ENCODE measurements at places on chromosomes 5 and 9.
A peak's percentile ranks its signal among the peaks of the same experiment; 100 is the strongest.

DNA sequence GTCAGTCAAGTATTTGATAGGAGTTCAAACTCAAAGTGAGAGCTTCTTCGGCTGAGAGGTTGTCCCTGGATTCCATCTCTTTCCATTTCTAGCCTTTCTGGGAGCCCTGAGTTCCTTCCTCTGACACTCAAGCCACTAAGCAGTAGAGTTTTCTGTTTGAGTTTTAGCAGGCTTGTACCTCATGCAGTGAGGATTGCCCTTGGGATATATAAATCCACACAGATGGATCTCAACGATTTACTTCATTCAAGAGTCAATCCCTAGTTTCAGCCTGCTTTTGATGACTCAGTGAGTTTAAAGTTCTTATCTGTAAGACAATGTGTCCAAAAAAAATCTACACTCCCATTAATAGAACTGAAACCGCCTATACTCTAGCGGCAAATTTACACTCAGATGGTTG lies 2240.9 kb upstream of the WWC1 start:
- no peaks in the 10 kb centered on the region for H3K36me3 ChIP-seq
- no peak overlapping the region for H3K4me3 ChIP-seq
- no peaks in the 10 kb centered on the region for H3K27me3 ChIP-seq
- no peak for DNase-seq

DNA sequence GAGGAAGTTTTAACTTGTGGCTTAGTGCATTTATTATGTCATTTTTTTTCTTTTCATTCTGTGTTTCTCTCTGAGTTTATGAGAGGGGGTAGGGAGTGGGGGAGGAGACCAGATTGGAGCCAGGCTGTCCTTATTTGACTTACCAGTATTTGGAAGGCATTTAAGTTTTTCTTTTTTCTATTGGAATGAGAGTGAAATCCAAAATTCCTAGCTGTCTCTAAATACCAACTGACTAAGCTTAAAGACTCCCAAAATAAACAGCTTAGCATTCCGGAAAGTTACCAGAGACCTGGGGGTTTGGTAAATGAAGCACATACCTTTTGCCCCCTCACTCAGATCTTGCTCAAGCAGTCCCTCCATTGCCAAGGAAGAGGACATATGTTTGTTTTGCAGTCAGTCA lies 581.9 kb upstream of the BRINP1 start:
- H3K27me3 ChIP-seq = no peaks in the 10 kb centered on the region
- H3K27ac ChIP-seq = no peak overlapping the region
- no peak overlapping the region for H3K4me3 ChIP-seq
- no peaks in the 10 kb centered on the region for H3K4me1 ChIP-seq

DNA sequence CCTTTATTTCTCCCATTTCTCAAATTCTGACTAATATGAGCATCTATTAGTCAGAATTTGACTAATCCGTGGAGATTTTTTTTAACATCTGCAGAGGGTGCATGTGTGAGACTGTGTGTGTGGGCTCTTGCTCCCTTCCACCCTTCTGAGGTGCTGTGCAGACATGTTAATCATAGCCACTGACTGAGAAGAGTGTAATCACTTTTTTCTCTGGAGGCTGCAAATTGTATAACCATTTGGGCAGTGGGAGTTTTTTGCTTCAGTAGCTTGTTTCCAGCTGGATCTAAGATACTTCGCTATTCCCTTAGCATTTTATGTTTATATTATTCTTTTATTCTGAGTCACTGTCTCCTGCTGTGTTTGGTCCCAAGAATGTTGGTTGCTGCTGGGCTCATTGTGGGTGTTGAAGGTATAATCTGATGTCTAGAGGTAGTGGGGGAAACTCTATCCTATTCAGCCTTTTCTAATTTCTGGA lies 66.2 kb downstream of the ARHGEF28 start:
- H3K27me3 ChIP-seq = peaks cover 3% of the 10 kb centered on the region
- H3K36me3 ChIP-seq = no peaks in the 10 kb centered on the region
- H3K27ac ChIP-seq = no peak overlapping the region
- DNase-seq = no peak
- no peak overlapping the region for H3K4me3 ChIP-seq
- H3K4me1 ChIP-seq = peaks cover 10% of the 10 kb centered on the region

- no peaks in the 10 kb centered on the region for H3K4me1 ChIP-seq
- H3K27ac ChIP-seq = no peak overlapping the region
Measured at GRCh38 chr5:19547640-19548039, 440.4 kb downstream of the CDH18 start.

DNA sequence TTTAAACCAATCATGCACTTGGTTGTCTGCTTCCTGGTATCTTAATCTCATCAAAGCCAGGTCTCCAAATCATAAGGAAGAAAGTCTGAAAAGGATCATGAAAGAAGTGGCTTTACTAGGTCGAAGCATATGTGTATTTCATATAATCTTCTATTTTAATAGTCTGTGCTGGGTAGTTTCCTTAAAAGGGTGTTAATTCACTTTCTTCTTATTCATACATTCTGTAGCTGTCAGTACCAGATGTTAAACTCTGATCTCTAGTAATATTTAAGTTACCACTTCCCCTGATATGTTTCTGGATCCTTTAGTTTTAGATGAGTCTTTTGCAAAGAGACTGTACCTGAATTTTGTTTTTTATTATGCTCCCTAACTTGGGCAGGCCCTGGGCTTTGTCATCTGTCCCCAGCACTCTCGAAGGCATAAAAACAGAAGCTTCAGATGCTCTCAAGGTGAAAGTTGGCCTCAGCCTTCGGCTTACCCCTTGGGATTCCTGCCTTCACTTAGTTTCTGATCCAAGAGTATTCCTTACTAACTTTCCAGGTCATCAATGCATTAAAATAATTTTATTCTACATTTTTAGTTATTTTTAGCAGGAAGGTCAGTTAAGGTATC lies 15.0 kb upstream of the LNPEP start:
- H3K36me3 ChIP-seq = peaks cover 66% of the 10 kb centered on the region
- no peak overlapping the region for H3K4me3 ChIP-seq
- peaks cover 47% of the 10 kb centered on the region for H3K4me1 ChIP-seq
- H3K27ac ChIP-seq = peak overlapping the region; percentile 71
- H3K27me3 ChIP-seq = no peaks in the 10 kb centered on the region

DNA sequence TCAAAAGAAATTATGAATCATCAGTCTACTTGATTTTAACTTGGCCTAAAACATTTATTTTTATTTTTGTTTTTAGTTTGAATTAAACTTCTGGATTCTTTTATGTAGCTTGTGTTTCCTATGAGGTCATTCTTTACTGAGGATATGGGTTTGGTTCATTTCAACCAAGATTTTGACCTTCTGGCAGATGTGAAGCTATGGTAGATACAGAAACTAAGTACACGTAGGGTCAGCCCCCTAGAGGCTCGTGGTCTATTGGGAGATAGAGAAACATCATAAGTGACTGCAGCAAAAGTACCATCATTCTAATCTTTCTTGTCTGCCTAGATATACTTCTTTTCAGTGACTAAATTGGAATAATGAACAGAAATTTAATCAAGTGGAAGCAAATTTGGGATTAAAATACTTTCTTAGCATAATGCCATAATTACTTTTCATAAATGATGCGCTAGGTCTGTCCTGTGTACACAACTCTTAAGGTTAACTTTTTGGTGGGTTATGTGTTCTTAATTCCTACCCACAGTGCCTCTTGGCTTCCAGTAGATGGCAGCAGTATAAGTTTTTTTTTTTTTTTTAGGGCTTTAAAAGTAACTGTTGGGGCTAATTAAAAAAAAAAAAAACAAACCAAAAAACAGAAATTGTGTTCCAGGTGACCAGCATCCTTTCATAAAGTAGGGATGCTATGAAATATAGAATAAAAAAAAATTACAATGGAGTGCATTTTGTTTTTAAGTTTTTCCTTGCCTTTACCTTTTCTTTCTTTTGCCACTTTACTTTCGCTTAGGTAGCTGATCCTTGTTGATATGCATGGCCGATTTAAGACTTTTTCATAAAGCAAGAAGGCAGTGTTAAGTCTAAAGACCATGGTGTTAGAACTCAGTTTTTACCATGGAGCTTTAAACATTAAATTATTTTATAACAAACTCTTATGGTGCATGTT lies 49.9 kb downstream of the LRRTM2 start:
- no peak overlapping the region for H3K27ac ChIP-seq
- no peak for DNase-seq
- H3K4me1 ChIP-seq = no peaks in the 10 kb centered on the region
- peaks cover 2% of the 10 kb centered on the region for H3K27me3 ChIP-seq
- H3K36me3 ChIP-seq = no peaks in the 10 kb centered on the region
- no peak overlapping the region for H3K4me3 ChIP-seq

GRCh38 chr9:137114613-137115393 lies at the start of gene DPP7:
Gene DPP7, minus strand, starts transcription at chr9:137114733. Its CDS starts 20 bp downstream, at chr9:137114713.
- H3K4me3 ChIP-seq = peak within 1 kb of the TSS; percentile 72
- peaks cover 13% of the 10 kb centered on the region for H3K4me1 ChIP-seq
- H3K27me3 ChIP-seq = no peaks in the 10 kb centered on the region
- peak; percentile 82 for DNase-seq

- H3K27me3 ChIP-seq = no peaks in the 10 kb centered on the region
- no peak overlapping the region for H3K4me3 ChIP-seq
- peaks cover 4% of the 10 kb centered on the region for H3K4me1 ChIP-seq
- H3K27ac ChIP-seq = no peak overlapping the region
Measured at GRCh38 chr5:32413466-32414263, 30.9 kb downstream of the ZFR start.

- H3K27ac ChIP-seq = no peak overlapping the region
- no peaks in the 10 kb centered on the region for H3K36me3 ChIP-seq
- peaks cover 3% of the 10 kb centered on the region for H3K27me3 ChIP-seq
- no peak overlapping the region for H3K4me3 ChIP-seq
- no peak for DNase-seq
- H3K4me1 ChIP-seq = no peaks in the 10 kb centered on the region
Measured at GRCh38 chr5:71862087-71862486, 143.0 kb downstream of the CARTPT start.

- no peaks in the 10 kb centered on the region for H3K36me3 ChIP-seq
- DNase-seq = no peak
- H3K27ac ChIP-seq = no peak overlapping the region
- H3K4me3 ChIP-seq = no peak overlapping the region
Measured at GRCh38 chr9:29830821-29831220, 2257.5 kb upstream of the C9orf72 start.

DNA sequence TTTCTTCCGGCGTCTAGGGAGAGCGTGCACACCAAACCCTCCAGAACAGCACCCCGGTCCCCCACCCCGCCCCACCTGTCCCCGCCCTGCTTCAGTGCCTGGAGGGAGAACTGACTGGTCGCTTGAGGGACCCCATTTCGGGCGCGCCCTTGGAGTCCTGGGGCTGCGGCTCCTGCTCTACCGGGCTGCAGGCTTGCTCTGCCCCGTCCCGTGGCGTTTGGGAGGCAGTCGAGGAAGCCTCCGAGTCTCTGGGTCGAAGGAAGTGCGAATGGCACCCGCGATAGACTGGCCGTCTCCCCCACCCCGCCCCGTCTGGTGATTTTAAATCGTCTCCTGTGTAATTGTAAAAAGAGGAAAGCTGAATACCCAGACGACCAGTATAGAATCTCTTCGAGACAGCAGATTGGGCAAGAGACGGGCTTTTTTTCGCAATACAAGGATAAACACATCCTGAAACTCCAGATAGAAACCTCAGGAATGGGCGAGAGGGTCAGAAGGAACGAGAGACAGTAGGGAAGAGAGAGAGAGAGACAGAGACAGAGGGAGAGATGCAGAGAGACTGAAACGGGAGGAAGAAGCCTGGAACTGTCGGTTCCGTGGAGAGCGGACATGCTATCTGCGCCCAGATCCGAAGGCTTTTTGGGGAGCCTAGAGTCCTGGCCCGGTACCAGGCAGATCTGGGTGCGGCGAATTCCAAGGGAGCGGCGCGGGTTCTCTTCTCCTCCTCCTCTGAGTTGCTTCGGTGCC lies 9.9 kb downstream of the PRDM6 start:
- peaks cover 2% of the 10 kb centered on the region for H3K36me3 ChIP-seq
- no peak for DNase-seq
- peaks cover 6% of the 10 kb centered on the region for H3K4me1 ChIP-seq
- H3K27me3 ChIP-seq = peaks cover 80% of the 10 kb centered on the region
- no peak overlapping the region for H3K4me3 ChIP-seq
- H3K27ac ChIP-seq = no peak overlapping the region

DNA sequence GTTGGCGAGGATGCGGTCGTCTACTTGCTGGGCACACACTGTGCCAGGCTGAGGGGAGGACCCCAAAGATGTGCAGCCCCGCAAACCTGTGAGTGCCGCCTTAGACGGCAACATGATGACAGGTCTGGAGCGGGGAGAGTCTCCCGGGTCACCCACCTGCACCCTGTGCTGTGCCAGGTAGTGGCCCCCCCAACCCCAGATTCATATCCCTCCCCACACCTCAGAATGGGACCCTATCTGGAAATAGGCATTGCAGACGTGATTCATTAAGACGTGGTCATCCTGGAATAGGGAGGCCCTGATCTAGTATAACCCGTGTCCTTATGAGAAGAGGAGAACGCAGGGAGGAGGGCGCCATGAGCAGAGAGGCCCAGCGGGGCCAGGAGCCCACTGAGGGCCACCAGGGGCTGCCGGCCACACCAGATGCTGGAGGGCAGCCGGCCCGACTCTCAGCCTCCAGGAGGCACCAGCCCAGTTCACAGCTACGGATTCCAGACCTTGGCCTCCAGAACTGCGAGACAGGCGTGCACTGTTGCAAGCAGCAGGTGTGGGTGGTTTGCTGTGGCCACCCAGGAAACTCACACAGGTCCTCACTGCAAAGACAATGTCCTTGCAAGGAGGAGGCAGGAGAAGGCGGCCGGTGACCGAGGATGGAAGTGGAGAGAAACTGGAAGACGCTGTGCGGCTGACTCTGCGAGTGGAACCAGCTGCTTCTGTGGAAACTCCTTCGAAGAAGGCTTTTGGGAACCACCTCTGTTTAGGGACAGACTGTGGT lies 131.9 kb upstream of the LPCAT1 start:
- no peak overlapping the region for H3K4me3 ChIP-seq
- peaks cover 4% of the 10 kb centered on the region for H3K4me1 ChIP-seq
- no peak overlapping the region for H3K27ac ChIP-seq
- no peaks in the 10 kb centered on the region for H3K36me3 ChIP-seq
- DNase-seq = no peak

GRCh38 chr5:173454361-173454735 lies 126.1 kb upstream of the STC2 start:
- no peaks in the 10 kb centered on the region for H3K4me1 ChIP-seq
- H3K27ac ChIP-seq = no peak overlapping the region
- H3K27me3 ChIP-seq = no peaks in the 10 kb centered on the region

- no peaks in the 10 kb centered on the region for H3K27me3 ChIP-seq
- peak overlapping the region; percentile 41 for H3K4me3 ChIP-seq
- H3K4me1 ChIP-seq = peaks cover 19% of the 10 kb centered on the region
- peak; percentile 39 for DNase-seq
- H3K36me3 ChIP-seq = no peaks in the 10 kb centered on the region
Measured at GRCh38 chr9:86660146-86660943, 287.0 kb downstream of the GAS1 start.

DNA sequence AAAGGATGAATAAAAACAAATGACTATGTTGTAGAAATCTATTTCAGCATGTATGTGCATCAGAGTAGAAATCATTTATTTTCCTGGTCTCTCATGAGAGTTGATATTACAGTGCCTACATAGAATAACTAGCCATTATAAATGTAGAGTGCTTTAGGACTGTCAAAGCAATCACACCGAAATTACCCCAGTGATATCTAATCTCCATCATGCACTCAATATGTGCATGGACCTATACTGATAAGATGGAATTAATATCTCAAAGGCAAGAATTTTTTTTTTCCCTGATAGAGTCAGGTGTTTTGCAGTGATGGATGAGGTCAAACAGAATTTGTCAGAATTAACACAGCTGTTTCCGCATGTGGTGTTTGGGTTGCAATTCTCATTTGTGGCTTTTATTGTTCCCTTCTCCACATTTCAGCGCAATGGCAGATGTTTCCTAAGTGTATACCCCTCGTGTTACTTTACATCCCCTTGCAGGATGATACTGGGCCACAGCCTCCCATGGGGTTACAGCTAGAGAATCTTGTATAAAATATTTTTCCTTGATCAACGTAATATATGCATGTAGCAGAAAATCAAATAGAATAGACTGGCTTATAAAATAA lies 298.8 kb downstream of the RASEF start:
- no peak overlapping the region for H3K4me3 ChIP-seq
- no peak for DNase-seq
- H3K27me3 ChIP-seq = no peaks in the 10 kb centered on the region
- H3K36me3 ChIP-seq = no peaks in the 10 kb centered on the region
- no peaks in the 10 kb centered on the region for H3K4me1 ChIP-seq

Data from activated CD4-positive, alpha-beta T cell treated with anti-CD3 and anti-CD28 coated beads, Interleukin-2, amount 10 ng/mL, durations not matched to agents 7 days and 5 days (primary cell).